M059J (cell line): ENCODE measurements at places on chromosomes 7 and 10.
A peak's percentile ranks its signal among the peaks of the same experiment; 100 is the strongest.

GRCh38 chr7:116499168-116500077 is at the start of gene CAV2:
CAV2 (plus strand) TSS chr7:116499738; CDS start chr7:116499782, 44 bp downstream.
- peak; percentile 73 for DNase-seq

GRCh38 chr7:94061326-94061725 is 57.2 kb upstream of the BET1 start:
- DNase-seq = no peak

DNA sequence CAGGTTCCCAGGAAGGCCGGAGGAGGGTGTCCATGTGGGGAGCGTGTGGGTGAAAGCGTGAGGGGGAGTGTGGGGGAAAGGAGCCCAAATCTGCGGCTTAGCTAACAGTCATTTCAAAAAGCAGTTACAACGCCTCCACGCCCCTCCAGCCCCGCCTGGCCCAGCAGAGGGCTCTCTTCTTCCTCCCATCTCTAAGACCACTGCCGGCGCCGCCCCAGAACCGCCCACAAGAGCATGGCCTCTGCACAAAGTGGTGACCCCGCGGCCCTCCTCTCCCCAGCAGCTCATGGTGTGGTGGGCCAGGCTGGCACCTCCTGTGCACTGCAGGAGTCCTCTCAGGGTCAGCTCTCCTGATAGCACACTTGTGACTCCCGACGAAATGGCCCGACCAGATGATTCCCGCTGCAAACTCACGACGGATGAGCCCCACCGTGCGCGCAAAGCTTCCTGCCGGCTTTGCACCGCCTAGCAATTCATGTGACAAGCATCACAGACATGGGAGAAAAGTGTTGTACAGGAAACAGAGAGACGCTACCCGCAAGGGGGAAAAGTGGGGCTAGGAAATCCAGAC is 12.4 kb upstream of the HUS1 start:
- peak; percentile 63 for DNase-seq

- DNase-seq = no peak
Measured at GRCh38 chr10:22491480-22491879, 146.2 kb downstream of the SPAG6 start.

DNA sequence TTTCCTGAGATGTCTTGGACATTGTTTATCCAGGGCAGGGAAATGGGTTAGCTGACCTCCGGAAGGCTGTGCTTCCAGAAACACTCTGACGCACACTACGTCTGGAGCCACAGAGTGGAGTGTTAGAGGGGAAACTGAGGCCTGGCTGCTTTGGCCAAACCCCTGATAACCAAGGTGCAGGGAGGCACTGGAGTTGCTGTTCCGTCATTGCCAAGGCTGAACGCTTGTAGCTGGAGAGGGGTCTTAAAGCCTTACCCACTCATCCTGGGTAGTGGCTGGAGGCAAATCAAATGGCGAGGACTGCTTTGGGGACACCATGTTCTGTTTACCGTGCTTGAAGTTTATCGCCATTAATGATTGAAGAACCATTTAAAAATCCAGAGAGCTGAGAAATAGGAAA is 604.1 kb upstream of the FOXK1 start:
- DNase-seq = no peak

DNA sequence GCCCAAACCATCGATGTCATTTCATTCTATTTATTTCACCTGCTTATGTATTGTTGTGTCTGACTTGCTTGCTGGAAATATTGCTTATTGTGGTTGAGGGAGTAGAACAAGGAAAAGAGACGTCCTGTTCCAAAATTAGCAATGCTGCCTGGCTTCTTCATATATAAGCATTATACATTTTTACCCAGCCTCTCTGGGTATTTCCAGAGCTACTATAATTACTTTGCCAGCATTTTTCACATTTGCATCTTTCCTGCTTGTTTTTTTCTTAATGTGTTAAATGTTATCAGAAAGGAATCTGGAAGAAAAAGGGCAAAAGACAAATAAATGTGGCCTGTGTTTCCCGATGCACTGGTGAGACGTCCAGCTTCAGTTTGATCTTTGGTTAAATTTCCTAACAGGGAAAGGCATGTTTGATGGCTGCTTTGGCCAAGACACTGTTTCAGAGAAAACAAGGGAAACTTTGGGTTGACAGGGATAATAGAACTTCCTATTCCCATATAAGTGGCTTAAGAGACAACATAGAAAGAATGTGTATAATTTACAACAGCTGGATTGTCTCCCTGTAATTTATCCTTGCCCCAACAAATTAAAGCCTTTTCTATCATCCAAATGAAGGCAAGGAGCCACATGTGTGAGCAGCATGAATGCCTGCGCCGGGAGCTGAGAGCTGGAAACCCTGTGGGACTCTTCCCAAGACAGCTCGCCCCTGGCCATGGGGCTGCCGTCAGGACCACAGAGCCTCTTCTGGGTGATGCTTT is 671.1 kb upstream of the CELF2 start:
- DNase-seq = no peak

DNA sequence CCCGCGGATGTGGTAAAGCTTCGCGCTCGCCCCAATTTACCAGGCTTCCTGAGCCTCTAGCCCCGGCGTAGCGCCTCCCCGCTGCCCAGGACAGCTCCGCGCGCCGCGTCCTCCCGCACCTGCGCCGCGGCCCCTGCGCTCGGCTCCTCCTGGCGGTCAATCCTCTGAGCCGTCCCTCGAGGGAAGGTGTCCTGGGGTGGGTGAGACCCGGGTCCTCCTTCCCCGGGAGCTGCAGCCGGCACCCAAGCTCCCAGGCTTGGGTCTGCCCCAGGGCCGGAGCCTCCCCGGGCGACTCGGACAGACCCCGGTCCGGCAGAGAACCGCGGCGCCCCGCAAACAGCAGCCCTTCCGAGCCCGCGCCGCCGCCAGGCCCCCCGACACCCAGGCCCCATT is 512 bp downstream of the OSBPL3 start:
- peak; percentile 86 for DNase-seq

DNA sequence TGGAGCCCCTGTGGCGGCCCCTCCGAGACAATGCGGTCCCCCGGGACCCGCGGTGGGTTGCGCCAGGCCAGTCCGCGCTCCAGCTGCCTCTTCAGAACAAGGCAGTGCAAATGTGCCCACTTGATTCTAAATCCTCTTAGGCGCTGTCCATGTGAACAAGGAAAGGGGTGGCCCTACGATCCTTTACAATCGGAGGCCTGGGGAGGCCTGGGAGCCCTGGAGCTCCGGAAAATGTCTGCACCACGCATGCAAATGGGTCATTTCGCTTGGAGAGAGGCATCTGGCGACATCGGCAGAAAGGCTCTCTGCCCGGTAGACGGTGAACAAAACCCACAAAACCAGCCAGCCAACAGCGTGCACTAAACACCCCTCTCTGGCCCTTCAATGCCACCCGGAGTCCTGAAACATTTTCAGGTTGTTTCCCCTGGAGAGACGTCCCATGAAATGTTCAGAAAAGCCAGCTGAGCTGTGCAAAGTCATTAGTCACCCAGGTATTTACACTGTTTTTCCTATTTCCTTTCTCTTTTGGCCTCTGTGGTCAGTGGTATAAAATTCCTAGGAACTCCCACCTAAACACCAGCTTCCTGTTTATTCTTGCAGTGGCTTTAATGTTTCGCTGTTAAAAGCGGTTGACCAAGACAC is 102.8 kb upstream of the ZNF438 start:
- DNase-seq = peak; percentile 88

DNA sequence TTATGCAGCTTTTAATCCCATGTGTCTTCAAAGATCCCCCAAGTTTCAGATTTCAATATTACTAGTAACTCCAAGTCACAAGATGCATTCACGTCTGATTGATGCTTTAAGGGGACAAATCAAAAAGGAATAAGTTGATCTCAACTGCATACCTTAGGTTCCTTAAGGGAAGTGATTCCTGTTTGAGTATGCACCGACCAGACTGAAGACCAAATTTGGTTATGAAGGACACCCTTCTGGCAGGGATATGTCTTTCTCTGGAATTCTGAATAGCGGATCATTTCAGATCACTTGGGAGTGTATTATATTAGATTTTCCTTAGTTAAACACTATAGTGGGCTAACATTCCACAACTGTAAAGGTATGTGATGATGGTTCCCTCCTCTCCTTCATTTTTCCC is 4.3 kb downstream of the KIF5B start:
- no peak for DNase-seq

- no peak for DNase-seq
Measured at GRCh38 chr7:139813689-139814088, 15.4 kb upstream of the TBXAS1 start.

- DNase-seq = peak; percentile 33
Measured at GRCh38 chr7:157807510-157807909, 470.7 kb downstream of the DNAJB6 start.

DNA sequence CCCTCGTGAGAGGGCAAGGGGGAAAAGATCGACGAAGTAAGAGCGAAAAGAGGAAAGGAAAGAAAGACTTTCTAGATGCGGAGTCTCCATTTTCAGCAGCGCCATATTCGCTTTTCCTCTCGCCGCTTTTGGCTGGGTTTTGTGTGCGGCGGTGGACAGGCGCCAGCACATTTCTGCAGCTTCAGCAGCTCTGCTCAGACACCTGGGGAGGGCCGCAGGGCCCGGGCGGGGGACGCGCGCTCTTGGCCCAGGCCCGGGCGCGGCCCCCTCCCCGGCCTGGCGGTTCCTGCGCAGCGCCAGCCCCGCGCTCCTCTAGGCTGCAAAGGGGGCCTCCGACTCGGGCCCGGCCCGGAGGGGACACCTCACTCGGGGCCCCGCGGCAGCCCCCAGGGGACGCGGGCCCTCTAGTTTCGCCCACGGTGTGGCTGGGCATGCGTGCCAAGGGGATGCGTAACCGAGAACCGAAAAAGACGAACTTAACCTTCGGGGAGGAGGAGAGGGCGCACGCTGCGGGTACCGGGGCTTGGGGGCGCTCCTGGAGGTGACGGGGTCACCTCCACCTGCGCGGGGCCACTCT is 34.5 kb upstream of the EBLN1 start:
- peak; percentile 20 for DNase-seq

DNA sequence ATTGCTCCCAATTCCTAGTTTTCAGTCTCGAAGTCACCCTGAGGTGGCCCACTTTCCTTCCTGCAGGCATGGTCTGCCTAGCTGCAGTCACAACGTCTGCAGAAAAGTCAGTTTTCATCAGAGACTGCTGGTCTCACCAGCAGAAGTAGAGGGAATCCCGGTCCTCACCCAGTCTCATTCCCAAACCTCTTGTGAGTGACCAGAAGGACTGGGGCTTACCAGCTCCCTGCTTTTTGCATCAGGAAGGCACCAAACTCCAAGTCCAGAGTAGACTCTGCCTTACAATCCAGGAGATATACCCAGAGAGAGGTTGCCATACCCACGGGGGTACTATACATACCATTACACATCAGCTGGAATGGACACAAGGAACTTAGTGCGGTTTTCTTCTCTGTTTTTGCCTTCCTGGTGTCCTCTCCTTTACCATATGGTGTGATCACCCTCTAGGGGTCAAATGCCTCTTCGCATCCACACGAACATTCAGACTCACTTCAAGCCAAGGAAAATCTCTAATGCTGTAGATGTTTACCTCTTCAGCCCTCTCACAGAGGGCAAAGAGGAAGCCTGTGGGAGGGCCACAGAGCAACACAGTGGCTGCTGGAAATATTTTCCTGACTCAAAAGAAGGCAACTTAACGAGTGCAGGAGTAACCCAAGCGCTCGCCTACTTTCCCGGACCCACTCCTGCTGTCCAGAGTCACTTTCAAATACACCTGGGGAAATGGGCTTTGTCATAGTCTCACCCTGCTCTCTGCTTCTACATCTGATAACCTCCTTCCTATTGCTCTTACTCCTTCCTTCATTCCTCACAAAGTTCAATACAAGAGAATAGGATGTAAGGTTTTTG is 220.9 kb downstream of the C7orf25 start:
- DNase-seq = peak; percentile 66

DNA sequence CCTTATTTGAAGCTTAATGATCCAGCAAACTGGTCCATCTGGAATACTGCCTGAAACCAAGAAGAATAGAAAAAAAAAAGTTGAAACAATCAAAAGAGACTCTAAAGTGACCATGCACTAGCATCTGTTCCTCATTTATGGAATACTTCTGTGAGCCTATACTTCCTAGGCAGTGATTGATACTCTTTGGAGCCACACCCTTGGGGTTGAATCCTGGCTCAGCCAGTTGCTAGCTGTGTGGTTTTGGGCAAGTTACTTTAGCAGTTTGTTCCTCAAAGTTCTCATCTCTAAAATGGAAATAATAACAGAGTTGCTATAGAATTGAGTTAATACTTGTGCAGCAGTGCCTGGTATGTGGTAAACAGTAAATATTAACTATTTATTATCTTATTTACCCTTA is 208.9 kb downstream of the GPR158 start:
- DNase-seq = no peak

- peak; percentile 20 for DNase-seq
Measured at GRCh38 chr10:101716891-101717659, 22.1 kb upstream of the FBXW4 start.

DNA sequence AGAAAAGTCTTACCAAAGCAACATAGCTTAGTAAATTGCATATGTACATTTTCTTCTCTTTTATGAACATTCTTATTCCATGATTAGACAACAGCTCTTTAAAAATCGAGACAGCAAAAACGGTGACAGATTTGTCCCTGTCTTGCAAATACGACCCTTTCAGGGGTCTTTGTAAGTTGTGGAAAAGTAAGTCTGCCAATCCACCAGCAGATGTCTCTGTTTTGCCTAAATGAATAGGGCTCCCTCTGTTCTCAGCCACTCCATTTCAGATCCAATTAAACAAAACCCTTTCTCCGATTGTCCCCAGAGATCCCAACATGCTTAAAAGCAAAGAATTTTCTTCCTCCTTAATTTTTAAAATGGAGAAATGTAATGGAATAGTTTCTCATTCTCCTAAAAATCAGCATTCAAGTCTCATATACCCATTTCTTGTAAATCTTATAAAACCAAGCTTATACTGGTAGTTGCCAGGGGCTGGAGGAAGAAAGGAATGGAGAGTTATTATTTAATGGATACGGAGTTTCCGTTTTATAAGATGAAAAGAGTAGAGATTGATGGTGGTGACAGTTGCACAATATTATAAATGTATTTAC is 61.0 kb upstream of the NFE2L3 start:
- DNase-seq = peak; percentile 61

DNA sequence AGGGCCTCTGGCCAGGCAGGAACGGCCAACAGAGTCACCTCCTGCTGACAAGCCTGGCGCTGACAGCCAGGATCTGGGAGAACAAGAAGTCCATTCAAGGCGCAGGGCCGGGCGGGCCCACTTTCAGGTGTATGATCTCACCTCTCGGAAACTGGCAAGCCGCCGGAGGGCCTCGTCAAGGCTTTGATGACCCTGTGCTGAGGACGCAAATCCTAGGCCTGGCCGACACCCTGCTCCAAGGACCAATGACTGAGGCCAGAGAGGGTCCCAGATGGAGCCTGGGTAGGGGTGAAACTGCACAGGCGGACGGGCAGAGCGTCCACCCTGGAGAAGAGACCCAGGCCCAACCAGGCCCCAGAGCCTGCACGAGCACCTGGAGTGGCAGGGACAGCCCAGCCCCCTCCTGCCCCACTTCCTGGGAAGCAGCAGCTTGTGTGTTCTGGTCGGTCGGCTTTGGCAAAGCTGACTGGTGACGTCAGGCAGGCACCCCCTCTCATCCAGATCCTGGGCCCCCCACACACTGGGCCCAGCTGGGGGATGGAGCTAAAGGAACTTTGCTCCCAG is 30.6 kb downstream of the MYL10 start:
- no peak for DNase-seq

GRCh38 chr10:2445370-2445769 is 622.0 kb upstream of the PFKP start:
- no peak for DNase-seq
